ENCODE measurements at places on chromosomes 11 and 22.

GRCh38 chr22:18093661-18094060 lies 15.9 kb downstream of the PEX26 start:
- no peak for DNase-seq

DNA sequence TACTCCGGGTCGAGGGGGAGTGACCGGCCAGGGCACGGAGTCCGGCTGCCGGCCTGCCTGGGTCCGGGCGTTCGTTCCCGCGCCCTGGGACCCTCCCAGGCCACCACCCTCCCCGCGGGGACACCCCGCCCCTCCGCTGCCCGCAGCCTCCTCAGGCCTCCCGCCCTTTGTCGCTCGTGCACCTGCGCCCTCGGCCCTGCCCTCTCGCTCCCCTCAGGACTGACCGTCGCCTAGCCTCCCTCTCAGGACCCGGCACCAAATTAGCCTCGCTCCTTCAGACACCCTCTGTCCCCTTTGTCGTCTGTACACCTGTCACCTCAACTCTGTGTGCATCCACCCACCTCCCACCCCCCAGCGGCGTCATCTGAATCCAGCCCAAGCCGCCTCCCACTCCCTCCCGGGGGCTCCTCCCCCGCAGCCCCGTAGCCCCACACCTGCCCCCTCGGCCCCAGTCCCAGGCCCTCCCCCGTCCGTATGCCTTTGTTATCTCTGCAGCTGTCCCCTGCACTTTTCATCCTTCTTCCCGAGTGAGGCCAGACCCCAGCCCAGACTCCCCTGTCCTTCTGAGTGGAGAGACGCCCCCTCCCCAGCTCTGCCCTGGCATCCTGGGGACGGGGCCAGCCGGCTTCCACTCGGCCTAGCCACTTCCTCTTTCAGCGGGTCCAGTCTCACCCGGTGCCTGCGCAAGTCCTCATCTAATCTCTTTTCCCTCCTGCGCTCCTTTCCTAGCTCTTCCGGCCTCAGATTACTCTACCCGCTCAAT lies 643 bp downstream of the TIGD3 start:
- DNase-seq: peak; percentile 37

DNA sequence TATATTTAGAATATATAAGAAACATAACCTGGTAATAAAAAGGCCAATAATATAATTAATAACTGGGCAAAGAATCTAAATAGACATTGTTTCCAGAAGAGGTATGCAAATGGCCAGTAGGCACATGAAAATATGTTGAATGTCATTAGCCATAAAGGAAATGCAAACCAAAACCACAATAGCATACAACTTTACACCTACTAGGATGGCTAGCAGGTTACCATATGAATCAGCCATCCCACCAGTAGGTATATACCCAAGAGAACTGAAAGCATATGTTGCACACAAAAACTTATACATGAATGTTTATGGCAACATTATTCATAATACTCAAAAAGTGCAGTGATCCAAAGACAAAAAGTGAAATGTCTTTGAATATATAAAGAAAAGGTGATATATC lies 2.7 kb upstream of the OR2D2 start:
- DNase-seq: peak; percentile 29

GRCh38 chr22:35212009-35212408 lies 45.3 kb upstream of the HMGXB4 start:
- no peak for DNase-seq

DNA sequence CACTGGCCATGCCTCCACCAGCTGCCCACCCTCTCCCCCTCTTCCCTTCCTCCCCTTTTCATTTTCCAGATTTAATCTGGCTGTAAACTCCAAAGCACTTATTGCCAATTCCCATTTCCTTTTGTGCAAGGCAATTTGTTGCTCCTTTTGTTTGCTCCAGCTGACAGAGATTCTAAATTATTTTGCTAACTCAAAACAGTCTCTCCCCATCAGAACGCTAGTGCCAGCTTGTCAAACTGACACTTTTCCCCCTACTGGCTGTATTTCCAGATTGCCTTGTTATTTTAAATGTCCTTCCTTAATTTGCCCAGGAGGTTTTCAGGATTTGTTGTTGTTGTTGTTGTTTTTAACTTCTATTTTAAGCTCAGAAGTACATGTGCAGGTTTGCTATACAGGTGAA lies 57.0 kb upstream of the PAK1 start:
- DNase-seq: no peak

DNA sequence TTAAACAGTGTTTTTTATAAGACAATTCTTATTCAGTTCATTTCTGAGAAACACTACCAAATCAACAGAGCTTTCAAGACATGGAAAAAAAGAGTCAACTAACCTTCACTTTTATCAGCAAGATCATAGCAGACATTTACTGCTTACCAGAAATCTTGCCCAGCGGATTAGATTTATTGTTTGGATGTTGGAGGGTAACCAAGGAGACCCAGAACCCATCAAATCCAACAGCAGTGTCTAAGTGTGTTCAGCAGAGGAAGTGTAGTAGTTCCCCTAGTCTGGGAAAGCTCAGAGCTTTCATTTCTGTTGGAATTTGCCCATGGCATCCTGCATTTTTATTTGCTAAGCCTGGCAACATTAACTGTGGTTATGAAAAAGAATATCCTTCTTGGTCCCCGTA lies 2.4 kb upstream of the PGM2L1 start:
- no peak for DNase-seq

- DNase-seq: no peak
These were observed 101.0 kb downstream of the SNX19 start for GRCh38 chr11:130815097-130815802.

DNA sequence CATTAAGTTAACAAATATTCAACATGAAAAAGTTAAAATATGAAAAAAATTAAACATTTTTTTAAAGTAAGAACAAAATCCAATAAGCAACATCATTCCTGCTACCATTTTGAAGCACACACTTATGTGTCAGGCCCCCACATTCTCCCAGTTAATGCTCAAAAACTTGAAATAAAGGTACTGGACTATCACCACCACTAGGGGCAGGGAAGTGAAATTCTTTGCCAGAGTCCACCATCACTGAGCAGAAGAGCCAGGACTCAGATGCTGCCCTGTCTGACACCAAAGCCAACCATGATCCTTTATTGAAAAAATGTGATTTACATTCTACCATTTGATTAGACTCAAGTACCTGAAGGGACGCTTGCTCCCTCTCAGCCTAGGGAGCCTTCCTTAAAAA lies 39.1 kb downstream of the PITPNB start:
- DNase-seq: peak; percentile 44

GRCh38 chr22:27573280-27574001 lies 228.1 kb downstream of the MN1 start:
- DNase-seq: no peak

DNA sequence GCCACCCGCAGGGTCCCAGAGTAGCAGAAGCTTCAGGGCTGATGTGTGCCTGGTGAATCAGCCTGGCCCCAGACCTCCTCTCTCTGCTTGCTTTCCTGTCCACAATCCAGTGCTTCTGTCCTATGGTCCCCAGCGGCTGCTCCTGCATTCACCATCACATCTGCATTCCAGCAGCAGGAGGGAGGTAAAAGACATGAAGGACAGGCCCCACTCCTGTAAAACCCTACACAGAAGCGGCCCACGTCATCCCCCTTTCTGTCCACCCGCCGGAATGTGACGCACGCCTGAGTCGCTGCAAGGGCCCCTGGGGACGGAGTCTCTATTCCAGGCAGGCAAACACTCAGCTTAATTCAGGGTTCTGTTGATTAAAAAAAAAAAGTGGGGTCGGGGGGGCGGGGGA lies 58.3 kb downstream of the CDKN1C start:
- DNase-seq: no peak

GRCh38 chr11:9075556-9075955 lies 15.8 kb downstream of the SCUBE2 start:
- DNase-seq: no peak

DNA sequence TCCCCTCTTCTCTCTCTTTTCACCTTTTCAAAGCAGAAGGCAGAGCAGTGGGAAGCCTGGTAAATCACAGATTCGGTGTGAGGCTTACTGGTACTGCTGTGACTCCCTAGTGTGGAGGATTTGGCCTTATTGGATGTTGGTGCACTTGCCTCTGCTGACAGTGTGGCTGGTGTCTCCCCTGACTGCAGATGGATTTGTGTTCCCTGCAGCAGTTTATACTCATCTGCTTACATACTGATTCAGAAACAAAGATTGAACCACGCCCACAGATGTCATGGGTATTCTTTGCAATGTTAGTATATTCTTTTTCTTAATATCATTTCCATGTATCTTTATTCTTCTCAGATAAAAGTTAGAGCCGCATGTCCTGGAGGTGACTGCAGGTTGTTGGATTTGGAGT lies 26.8 kb upstream of the GRIK4 start:
- DNase-seq: no peak

DNA sequence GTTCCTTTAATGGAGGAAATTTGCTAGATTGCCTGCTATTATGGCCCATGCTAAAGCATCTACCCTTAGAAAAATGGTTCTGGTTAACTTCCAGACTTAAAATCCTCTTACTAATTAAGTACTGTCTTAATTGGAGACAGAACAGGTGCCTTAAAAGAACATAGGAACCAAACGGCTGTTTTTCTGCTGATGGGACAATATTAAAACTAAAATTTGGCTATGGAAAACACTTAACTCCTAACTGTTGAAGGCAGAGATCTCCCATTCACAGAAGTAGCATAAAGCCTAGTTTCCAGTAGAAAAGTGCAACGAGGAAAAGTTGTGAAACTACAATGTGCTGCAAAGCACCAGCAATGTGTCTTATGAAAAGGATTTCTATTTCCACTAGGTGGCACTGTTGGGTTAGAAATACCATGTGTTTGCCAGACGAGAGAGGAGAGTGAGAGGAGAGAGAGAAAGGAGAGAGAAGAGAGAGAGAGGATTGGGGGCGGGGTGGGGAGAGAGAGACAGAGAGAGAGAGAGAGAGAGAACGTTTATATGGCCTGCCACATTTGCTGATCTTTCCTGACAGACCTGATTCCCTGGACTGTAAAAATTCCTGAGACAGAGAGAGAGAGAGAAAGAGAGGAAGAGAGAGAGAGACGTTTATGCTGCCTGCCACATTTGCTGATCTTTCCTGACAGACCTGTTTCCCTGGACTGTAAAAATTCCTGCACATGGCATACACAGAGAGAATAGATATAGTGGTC lies 51.5 kb downstream of the FAM181B start:
- peak; percentile 75 for DNase-seq

DNA sequence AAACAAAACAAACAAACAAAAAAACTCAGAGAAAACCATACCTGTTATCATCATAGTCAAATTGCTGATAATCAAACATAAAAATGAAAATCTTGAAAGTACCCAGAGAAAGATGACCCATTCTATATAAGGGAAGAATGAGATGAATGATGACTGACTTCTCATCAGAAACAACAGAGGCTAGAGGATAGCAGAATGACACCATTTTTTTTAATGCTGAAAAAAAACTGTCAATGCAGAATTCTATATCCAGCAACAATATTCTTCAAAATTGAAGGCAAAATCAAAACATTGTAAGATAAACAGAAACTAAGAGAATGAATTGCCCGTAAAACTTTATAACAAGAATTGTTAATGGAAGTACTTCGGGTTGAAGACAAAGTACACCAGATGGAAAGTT lies 122.1 kb downstream of the ENTHD1 start:
- DNase-seq: no peak

- no peak for DNase-seq
These were observed 19.1 kb upstream of the RCN1 start for GRCh38 chr11:32071811-32072210.

DNA sequence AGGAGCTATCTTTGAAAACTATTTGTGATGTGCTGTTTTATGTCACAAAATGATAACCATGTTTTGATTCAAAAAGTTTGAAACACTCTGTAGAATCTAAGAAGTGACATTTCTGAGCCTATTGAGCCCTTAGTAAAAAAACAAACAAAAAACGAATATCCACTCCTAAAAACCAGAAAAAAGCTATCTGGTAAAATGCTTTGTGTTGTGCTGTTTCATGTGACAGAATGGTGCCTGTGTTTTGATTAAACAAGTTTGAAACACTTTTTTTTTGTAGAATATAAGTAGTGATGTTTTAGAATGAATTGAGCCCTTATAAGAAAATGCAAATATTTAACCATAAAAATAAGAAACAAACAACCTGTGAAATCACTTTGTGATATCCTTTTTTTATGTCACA lies 105.2 kb upstream of the VPREB1 start:
- DNase-seq: no peak

GRCh38 chr11:67648796-67649613 lies 1.5 kb downstream of the ACY3 start:
- DNase-seq: no peak

DNA sequence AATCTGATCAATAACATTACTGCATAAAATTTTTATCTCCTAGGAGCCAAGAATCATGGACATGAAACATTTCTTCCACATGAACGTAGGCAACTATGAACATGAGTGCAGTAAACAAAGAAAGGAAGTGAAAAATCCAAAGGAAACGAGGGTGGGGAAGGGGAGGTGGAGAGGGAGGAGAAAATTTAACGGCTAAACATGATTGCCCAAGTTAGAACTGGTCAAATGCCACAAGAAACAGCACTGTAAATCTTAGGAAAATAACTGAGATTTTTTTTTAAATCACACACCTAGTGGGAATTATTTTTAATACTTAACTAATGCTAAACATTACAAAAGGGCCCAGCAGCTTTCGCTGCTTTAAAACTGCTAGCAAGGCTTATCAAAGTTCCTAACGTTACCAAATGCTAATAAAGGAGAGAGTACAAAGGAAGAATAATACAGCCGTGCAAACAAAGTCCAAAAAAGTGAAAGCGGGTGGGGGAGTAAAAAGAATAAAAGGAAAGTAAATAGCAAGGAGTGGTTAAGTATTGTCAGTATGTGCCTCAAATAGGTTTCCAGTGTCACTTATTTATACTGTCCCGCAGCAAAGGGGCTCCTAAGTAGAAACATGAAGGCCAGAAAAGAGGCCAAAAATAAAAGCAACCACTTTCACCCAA lies 13.7 kb downstream of the NARS2 start:
- DNase-seq: no peak

GRCh38 chr11:46308631-46309419 lies 31.4 kb downstream of the CREB3L1 start:
- DNase-seq: peak; percentile 75

GRCh38 chr22:27133019-27133431 lies 475.6 kb downstream of the MIAT start:
- DNase-seq: no peak

DNA sequence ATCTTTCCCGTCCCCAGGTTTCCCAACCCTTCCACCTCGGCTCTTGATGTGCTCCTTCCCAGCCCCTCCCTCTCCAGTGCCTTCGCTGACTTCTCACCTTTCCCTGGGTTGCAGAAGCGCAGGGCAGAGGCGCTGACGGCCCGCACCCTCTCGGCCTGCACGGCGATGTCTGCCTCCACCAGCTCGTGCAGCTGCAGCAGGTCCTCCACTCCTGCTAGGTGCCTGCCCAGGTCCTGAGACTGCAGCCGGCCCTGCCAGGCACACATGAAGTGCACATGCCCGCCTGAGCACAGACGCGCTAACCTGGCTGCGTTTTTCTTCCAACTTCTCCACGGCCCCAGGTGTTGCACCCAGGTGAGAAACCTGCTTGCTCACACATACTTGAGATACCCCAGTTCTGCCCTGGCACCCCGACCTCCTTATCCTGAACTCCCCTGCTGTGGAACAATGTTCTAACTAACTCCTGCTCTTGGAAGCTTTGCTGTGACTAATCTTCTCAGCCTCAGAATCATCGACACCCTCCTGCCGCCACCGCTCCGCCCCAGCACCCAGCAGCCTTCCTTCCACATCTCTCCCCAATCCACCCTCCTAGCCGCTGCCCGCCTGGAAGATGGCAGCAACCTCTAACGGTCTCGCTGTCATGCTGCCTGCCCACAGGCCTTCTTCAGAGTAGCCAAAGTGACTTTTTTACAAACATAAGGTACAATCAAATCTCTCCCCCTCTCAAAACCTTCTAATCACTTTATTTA lies 23.3 kb downstream of the SPTBN2 start:
- no peak for DNase-seq

- no peak for DNase-seq
These were observed 49.3 kb upstream of the CD44 start for GRCh38 chr11:35089666-35090065.

GRCh38 chr22:25139062-25139461 lies 60.6 kb upstream of the CRYBB3 start:
- DNase-seq: no peak
